Activated CD8-positive, alpha-beta T cell treated with anti-CD3 and anti-CD28 coated beads for 36 hours (primary cell): ENCODE measurements at places on chromosomes 7 and 10. TPM values are rescaled to one million over a fixed set of nuclear protein-coding genes. Genes with fewer than 3 reads are reported as not detected.

GRCh38 chr10:31708046-31708445, 220.6 kb downstream of the ARHGAP12 start:
- no peak for DNase-seq

GRCh38 chr10:102342958-102343357, 52.5 kb upstream of the NFKB2 start:
- no peak for DNase-seq

GRCh38 chr7:55438757-55439525, 73.8 kb downstream of the LANCL2 start:
- DNase-seq: no peak

- DNase-seq: no peak
These were observed 402 bp upstream of the TMEM168 start for GRCh38 chr7:112790586-112791003.

GRCh38 chr10:86512137-86512536, 9.5 kb downstream of the WAPL start:
- no peak for DNase-seq

TUBAL3 gene
- total RNA-seq: not detected

DNA sequence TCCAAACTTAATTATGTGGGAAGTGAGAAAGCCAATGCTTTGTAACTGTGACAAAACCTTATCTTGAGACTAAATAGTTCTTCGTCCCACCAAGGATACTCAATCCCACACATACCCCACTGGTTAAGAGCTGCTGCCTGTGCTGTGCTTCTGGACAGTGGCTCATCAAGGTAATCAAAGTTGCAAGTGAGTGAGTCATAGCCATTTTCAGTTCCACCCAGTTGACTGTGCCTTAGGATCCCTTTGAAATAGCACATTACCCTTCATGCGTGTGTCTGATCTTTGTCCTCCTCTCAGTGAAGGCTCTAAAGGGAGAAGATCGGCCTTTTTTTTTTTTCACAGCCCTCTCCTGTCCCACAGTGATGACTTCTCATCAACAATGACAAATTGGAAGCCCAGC, 706.0 kb upstream of the AUTS2 start:
- no peak for DNase-seq

CLDN4 gene
- total RNA-seq: 0.20 TPM

DNA sequence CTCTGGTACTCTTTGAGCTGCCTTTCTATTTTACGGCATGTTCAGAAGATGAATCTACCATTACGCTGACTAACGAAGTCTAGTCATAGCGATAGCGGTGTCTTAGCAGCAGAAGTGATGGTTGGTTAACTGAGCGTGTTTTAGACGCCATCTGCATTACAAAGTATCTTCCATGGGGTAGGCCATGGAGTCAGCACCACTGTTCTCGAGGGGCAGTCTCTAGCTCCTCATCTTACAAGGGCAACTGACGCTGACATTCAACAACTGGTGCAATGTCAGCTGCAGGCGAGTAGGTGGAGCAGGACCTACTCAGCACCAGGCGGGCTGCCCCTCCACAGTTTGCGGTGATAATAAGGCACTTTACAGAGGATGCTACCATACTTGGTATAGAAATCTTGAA, 88.7 kb downstream of the ADARB2 start:
- no peak for DNase-seq

DNA sequence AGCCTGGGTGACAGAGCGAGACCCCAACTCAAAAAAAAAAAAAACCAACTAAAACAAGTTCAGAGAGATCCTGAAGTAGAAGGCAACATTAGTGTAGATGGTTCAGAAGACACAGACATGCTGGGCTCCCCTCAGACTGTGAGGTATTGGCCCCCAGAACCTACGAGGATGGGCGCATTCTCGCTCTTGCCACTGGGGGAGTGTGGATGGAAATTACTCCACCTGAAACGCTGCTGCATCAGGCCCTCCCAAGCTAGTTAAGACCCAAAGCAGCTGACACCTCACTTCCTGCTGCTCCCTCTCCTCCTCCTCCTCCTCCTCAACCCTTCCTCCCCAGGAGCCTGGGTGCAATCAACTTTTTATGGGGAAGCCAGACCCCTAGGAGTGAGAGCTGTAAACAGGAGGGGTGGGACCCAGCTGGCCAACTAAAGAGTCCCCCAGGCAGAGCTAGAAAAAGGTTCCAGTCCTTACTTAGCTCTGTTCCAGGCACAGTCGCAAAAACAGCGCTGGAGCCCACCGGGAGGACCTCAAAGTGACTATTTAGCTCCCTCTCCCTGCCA, 7.4 kb downstream of the SH3PXD2A start:
- peak; percentile 58 for DNase-seq

FASTK gene
- total RNA-seq: 54.0 TPM

TEX47 gene
- total RNA-seq: not detected

GRCh38 chr7:140562926-140563481, 77.6 kb downstream of the DENND2A start:
- DNase-seq: no peak

DNA sequence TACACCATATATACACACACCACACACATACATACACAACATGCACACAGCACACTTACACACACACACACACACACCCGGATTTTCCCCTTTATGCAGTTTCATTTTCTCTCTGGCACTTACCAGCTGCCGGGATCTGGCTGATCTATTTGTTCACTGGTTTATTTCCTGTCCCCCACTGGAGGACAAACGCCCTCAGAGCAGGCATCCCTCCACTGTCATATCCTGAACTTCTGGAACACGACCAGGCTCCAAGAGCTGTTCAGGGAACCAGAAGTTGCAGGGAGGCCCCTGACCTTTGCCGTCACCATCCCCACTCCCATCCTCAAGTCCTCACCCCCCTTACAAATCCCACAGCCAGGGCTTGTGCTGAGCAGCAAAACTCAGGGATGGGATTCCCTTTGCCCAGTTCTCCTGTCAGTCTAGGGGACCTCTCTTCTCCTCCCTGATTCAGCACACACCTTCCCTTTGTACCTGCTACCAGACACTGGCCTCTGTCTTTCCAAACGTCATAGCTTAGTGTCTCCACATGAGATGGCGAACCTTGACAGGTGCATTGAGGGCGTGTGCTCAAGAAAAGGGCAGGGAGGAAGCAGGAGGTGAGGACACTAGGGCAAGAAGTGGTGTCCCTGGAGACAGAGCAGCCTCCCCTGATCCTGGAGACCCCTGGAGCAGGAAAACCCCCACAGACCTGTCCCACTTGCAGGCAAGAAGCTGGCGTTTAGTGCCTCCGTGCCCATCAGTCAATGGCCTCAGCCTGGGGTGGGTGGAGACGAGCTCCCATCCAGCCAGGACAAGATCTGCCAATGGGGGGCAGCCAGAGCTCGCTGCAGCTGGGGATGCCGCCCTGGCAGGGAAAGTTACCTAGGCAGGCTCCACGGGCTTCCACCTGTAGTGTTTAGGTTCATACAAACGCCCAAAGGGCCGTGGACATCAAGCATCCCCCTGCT, 12.7 kb upstream of the DOCK1 start:
- DNase-seq: no peak

DNA sequence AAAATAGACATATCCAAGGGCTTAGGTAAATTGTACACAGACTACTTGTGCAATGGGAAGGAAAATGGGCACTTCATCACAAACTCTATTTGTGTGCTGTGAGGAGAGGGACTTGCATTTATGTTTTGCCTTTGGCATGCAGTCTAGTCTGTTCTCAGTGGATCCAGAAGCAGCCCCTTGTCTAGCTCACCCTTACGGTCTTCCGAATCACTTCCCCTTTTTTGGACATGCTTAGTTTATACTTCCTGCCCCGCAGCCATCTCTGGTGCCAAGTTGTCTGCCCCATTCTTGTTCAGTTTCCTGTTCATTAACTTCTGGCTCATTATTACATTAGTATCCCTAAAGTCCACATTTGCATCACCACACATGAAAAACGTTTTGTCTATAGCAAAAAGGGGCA, 161.6 kb downstream of the NRCAM start:
- no peak for DNase-seq

- no peak for DNase-seq
These were observed 46.1 kb downstream of the MAGI2 start for GRCh38 chr7:79407351-79407750.

DNA sequence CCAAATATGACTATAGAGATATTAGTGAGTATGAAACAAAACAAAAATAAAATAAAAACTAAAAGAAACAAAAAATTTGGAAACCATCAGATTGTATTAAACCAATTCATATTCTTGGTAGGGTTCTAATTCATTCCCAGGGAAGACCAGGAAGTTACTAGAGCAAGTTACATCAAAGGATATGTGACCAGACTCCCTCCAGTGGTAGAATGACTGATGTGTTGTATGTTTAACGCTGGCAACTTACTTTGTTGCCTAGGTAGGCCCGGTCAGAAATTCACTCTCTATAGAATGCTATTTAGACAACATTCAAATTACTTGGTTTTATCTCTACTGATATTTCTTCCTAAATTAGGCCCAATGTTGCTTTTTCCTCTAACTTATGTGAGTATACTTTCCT, 5.2 kb downstream of the PHYHIPL start:
- DNase-seq: no peak

GRCh38 chr7:141674702-141675101, 27.3 kb downstream of the DENND11 start:
- DNase-seq: peak; percentile 31

DNA sequence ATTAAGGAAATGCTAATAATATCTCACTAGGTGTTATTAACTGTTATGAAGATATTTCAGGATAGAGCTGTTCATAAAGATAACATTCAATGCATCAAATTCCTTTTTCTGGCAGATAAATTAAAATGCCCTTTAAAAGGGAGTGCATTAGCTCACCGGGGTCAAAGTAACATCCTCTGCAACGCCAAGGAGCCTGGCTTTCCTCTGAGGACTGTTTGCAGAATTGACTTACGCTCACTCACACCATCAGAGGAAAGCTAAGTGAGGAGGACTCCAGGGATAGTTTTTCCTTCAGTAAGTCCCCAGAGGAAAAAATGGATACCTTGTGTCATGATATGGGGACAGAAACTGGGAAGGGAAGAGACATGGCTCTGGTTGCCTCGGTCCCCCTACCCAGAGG, 45.2 kb upstream of the GPR158 start:
- no peak for DNase-seq

- no peak for DNase-seq
These were observed 40.6 kb upstream of the ZMYND11 start for GRCh38 chr10:94613-95012.

DNA sequence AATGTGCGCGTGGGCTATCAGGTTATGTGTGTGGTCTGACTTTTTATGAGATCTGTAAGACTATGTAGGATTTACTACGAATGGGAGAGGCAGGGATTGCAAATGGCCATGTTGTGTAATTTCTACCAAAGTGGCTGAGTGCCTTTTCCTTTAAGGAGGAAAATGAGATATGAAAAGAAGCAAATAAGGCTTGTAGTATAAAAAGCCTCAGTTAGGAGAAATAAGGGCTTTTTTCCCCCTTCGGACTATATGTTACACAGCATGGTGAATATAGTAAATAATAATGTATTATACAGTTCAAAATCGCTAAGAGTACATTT, 447 bp upstream of the GPAM start:
- no peak for DNase-seq

ASZ1 gene
- not detected for total RNA-seq

- DNase-seq: no peak
These were observed 134.3 kb downstream of the TAX1BP1 start for GRCh38 chr7:27873981-27874957.

- no peak for DNase-seq
These were observed 10.5 kb upstream of the EBLN1 start for GRCh38 chr10:22228167-22228938.

- DNase-seq: no peak
These were observed 490 bp downstream of the TNS3 start for GRCh38 chr7:47581438-47581803.

ZCWPW1 gene
- 2.5 TPM for total RNA-seq

DNA sequence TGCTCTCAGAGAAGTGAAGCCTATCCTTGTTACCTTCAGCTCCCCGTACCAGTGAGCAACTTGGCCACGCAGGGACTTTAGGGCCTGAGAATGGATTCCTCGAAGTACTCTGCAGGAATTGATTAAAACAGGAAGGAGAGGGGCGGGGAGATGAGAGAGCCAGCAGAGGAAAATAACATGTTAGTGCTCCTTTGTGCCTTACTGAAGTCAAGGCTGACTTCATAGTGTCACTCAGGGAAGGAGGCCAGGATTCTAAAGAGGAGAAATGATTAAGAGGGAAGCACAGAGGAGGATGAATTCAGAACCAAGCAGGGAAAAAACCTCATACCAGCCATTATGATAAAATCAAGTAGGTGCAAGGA, 195.6 kb upstream of the RHOBTB1 start:
- DNase-seq: no peak

GDF2 gene
- total RNA-seq: not detected

SMIM30 gene
- 49.3 TPM for total RNA-seq

DNA sequence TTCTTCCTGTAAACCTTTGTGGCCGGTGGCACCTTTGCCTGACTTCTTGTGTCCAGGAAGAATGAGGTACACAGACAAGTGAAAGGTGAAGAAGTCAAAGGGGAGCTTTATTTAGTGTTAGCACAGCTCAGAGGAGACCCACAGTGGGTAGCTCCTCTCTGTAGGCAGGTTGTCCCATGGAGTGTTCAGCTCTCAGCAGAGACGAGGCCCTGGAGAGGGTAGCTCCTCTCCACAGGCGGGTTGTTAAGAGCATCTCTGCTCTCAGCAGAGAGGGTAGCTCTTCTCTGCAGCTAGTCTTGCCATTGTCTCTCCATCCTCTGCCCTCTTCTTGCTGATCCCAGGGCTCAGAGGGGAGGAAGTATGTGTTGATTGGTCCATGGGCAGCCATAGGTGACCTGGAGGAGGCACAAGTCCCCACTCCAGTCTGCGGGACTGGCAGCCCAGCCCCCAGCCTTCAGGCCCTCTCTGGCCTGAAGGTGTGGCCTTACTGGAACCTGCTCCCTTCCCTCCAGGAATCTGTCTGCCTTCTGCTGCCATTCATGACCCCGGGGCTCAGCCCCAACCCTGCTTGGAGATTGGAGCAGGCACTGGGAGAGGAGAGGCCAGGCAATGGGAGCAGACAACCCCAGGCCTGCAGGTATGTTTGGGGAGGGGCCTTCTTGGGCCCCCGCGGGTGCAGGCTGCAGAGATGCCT, 24.5 kb downstream of the HHEX start:
- no peak for DNase-seq

DNA sequence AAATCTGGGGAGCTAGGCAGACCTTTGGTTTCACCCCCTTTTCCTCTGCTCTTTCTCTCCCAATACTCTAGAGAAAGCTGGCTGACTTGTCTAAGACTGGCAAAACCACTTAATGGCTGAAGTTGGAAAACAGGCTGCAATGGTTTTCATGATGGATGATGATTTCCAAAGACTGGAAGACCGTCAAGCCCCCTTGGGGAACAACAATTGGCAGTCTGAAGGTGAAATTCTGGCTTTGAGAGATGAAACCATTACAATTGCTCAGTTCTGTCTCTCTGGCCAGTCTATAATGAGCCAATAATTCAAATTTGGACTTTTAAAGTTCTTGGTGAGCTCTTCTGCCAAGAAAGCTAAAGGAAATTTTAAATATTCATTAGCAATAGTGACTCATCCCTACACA, 680.5 kb downstream of the PARD3 start:
- DNase-seq: no peak

- DNase-seq: peak; percentile 32
These were observed 63.3 kb upstream of the SMNDC1 start for GRCh38 chr10:110368002-110368401.

DNA sequence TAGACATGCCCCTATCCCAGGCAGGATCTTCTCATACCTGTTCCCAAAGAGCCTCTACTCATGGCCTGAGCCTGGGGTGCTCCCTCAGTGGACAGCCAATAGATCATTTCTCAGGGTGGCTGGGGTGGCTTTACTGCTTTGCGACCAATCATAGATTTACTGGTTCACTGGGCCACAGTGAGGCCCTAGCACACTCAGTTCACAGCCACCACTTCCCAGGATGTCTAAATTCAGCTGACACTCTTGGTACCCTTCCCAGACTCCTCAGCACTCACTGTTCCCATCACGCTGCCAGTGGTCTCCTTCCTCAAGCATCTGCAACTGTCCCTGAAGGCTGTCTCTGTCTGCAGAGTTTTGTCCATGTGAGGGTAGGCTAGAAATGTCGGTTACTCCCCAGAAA, 50.6 kb downstream of the ARHGAP22 start:
- DNase-seq: no peak
